Stimulated activated CD8-positive, alpha-beta memory T cell treated with anti-CD3 and anti-CD28 coated beads, Interleukin-4, amount 100 ng/mL, for 48 hours (primary cell): ENCODE measurements at places on chromosomes 11 and 22.

DNA sequence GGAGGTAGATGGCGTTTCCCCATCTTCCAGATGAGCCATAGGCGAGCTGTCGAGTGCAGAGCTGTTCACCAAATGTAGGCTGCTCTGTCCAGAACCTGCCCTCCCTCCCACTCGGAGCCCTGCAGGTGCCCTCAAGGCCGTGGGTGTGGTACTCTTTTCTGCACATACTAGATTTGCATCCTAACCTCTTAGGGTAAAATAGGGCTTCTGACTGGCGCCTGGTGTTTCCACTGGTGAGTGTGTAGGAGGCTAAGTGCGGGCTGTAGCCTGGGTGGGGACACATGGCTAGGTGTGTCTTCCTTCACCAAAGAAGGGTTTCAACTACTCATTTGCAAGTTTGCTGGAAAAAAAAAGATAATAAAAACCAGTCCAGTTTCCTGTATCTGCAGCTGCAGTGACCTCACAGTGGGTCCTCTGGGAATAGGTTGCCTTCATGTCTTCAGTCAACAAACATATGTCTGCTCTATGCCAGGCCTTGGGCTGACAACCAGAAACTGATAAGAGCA lies 8.5 kb downstream of the BIK start:
- DNase-seq = no peak

DNA sequence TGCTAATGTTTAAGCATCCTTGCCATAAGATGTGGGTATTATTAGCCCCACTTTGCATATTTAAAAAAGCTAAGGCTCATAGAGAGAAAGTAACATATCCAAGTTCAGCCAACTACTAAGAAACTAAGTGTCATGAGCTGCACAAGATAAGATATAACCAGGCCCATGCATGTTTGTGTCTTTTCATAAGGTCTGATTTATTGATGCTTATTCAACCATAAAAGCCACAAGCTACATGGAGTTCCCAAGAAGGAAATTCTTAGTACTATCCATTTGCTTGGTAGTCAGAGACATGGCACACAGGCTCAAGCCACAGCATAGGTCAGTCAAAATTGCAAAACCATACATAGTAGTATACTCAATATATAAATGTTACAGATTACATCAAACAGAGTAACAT lies 488.5 kb downstream of the SOX6 start:
- no peak for DNase-seq

- peak; percentile 74 for DNase-seq
These were observed 626 bp upstream of the TBX10 start for GRCh38 chr11:67640021-67640757.

DNA sequence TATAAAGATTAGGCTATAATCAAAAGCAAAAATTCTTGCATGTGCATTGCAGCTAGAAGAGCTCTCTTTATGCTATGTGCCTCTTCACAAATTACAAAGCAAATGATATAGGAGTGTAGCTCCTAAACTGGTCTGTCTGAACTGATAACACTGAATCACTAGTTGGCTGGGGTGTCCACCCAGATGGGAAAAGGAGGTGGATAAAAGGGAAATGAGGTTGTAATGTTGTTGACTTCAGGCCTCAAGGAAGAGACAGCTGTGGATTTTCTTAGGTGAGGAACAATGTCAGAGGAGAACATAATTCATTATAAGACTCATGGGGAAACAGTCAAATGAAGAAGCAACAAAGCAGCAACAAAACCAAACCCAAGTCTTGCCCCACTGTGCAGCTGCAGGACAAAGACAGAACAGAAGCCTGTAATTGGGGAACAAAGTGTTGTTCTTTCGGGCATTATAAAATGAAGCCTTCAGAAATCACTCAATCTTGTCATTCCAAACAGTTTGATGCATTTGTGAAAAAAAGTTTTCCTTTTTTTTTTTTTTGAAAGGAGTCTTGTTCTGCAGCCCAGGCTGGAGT lies 130.1 kb upstream of the DDI1 start:
- no peak for DNase-seq

GRCh38 chr11:8260202-8260966 lies 3.3 kb downstream of the LMO1 start:
- no peak for DNase-seq
